Activated T-cell treated with anti-CD3 and anti-CD28 coated beads, Interleukin-2, amount 50 U/mL, for 72 hours (primary cell): ENCODE measurements at places on chromosomes 4 and X. TPM values are rescaled to one million over a fixed set of nuclear protein-coding genes. Genes with fewer than 3 reads are reported as not detected.

Gene PAGE2B
- 1.1 TPM for total RNA-seq

Gene CCNB3
- total RNA-seq = 0.50 TPM

Gene RAB41
- not detected for total RNA-seq

DNA sequence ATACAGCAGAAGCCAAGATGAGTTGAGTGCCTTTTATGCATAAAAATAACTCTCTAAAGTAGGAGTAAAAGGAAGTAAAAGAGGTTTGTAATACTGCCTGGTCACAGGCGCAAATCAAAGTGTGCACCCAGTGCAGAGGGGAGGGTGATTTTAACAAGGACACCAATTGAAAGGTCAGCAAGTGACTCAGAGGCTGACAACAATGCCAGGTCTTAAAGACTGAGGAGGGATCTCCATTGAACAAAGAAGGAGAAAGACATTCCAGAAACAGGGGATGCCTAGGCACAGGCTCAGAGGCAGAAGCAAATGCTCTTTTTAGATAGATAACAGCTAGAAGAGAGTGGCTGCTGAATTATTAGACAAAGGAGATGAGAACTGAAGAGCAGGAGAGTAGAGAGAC, 297.4 kb upstream of the VCX start:
- no peak for DNase-seq

Gene CABS1
- not detected for total RNA-seq

DNA sequence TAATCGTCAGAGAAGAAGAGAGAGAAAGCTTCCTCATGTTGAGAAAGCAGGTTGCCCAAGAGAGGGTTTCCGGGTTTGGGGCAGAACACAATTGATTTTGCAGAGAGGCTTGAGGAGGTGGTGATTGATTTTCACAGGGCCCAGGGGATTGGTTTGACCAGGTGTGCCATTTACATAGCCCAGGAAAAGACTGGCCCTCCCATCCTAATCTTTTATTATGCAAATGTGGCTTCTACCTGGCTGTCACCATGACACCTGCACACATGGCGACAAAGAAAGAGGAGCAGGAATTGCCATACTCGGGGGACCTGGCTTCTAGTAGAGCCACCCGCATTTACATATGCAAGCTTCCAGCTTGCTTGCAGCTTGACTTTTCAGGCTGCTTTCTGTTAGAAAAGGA, 405.3 kb downstream of the PPP4R3C start:
- no peak for DNase-seq

- DNase-seq = no peak
Measured at GRCh38 chr4:187016101-187016500, 292.4 kb upstream of the FAT1 start.

Gene TECRL
- total RNA-seq = not detected

DNA sequence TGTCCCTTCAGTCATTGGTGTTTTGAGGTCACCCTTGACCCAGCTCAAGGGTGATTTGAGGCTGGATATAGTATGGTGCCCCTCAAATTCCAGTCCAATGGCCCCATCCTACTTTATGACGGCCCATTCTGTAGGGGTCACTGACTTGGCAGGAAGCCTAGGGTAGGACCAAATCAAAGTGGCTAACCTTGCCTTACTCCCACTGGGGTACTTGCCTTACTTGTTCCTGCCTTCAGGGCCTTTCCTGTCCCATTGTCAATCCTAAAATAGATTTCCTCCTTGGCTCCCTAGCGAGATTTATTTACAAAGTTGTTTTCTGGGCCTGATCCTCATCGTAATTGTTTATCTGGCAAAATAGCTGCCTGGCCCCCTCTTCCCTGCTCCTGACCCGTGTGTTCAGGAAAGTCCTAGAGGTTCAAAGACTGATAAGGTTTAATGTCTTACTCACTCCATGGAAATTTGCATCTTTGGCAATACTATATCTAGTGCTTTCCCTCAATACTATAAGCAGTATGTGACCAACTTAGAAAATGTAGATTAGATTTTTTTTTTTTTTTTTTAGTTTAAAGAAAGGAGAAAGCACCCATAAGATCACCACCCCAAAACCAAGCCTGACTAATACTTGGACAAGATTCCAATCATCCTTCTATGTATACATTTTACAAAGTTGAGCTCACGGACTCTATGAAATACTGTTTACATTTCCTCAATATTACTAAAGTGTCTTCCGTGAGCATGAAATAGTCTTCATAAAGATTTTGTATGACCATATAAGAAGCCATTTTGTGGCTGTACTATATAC, 44.8 kb downstream of the MSN start:
- DNase-seq = no peak

Gene ASB9
- not detected for total RNA-seq

DNA sequence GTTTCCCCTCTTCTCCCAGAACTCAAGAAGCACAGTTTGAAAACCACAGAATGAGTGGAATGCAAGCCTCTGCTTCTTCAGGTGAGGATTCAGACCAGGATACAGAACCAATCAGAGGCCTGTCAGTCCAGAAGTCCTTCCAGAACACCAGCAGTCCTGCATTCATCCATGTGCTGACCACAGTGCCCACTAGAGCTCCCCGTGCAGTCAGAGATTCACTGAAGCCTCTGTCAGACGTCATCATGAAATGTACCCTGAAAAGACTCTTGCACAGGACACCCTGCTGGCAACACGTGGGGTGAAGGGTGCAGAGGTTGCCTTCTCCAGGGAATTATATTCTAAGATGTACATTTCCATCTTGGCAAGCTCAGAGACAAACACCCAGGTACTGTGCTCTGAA, 75.9 kb upstream of the LSM6 start:
- DNase-seq = no peak

Gene SATL1
- total RNA-seq = not detected

DNA sequence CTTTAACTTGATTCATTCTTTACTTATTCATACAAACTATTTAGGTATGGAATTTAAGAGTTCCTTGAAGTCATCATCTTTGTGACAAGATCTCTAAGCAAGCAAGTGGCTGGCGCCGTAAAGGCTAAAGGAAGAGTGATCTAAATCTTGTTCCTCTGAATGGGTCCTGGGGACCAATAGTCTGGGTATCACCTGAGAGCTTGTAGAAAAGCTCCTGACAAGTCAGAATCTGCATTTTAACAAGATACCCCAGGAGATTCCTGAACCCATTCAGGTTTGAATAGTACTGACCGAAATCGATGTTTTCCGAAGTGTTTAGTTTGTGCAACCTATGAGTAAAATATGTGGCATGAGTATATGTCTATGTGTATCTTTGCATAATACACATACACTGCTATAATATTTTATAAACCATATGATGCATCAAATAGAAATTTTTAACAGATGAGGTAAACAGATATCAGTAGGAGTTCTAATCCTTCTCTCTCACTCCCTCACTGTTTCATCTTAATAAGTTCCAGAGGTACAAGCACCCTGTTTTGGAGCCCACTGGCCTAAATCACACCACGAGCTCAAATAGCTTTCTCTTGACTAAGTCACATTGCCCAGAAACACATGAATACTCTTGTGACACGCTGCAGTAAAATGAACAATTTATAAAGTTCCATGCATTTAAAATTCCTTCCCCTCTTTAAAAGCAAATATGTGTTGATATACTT, 170.0 kb downstream of the RELL1 start:
- DNase-seq = no peak

- no peak for DNase-seq
Measured at GRCh38 chrX:13419276-13419675, 99.4 kb upstream of the ATXN3L start.

Gene FAM133A
- total RNA-seq = not detected

DNA sequence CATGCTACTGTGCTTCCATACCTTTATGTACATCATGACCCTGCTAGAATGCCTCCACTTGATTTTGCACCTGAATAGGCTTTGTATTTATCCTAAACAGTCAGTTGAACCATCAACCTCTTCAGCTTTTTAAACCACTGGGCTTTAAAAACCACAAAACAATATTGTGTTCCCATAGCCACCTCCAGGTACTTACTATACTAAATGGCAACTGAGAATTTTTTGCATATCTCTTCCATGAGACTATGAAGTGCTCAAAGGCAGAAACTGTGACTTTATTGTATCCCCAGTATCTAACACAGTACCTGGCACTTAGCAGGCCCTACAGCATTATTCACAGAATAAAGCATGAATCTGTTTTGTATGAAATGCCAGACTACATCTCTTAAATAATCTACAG, 39.7 kb downstream of the ANAPC10 start:
- no peak for DNase-seq

DNA sequence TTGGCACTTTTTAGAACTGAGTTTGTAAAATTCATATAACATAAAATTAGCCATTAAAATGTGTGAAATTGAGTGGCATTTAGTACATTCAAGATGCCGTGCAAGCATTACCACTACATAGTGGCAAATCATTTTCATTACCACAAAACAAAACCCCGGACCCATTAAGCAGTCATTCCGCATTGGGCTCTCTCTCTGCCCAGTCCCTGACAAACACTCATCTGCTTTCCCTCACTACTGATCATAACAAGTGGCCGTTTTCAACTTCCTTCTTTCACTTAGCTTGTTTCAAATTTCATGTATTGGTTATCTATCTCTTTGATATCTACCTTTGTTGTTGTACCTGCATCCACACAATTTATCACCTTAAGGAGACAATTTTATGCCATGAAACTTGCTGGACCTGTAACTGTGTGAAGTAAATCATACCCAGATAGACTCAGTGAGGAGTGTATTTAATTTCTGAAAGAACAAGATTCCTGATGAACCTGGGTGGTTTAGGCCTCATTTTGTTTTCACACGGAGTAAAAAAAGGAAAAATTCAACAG, 202.1 kb downstream of the OR13H1 start:
- no peak for DNase-seq

DNA sequence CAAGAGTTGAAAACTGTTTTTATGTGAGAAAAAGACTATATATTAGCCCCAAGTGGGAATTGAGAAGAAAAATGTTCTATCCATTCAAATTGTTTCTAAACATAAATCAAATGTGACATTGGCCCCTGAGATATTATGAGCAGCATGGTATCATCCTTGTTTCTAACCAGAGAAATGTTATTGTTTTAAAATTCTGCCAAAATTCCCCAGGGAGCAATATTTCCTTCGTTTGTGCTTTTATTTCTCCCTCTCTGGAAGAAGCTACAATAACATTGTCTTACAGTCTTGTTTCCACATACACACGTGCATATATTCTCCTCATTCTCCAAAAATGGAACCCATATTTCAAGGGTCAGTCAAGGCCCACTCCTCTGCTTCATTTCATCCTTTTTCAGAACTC, 46.7 kb downstream of the MAGEB17 start:
- DNase-seq = no peak

Gene IGFBP7
- not detected for total RNA-seq

DNA sequence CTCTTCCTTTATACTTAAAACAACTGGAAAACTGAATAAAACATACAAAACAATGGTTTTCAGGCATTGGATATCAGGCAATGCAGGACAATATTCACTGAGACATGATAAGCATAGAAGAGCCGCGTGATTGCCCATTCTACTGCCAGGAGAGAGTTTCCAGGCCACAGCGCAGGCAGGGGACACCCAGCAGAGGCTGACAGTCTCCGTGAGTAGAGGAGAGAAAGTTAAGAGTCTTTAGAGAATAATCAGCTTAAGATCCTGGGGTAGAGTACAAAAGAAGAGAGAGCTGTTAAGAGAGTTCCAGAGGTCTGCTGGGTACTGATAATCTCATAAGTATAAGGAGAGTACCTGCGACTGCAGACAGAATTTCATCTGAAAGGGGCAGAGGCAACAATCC, 18.4 kb upstream of the FRAS1 start:
- no peak for DNase-seq

Gene LUZP4
- total RNA-seq = not detected

DNA sequence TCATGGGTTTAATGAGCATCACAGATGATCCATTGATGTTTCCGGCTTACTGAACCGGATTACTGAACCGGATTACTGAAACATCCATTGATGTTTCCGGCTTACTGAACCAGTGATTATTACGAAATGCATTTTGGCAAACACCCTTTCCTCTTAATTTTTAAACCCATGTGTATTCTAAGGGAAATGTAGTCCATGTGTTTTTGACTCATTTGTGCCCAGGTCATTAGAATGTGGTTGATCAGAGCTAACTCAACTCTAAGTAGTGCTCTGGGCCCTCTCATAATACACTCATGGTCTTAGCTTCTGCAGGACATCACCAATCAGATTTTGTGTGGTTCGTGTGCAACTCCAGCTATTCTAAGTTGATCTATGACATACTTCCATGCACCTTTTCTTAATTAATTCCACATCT, 141.6 kb downstream of the SPATA18 start:
- no peak for DNase-seq

Gene SH3RF1
- 0.26 TPM for total RNA-seq

DNA sequence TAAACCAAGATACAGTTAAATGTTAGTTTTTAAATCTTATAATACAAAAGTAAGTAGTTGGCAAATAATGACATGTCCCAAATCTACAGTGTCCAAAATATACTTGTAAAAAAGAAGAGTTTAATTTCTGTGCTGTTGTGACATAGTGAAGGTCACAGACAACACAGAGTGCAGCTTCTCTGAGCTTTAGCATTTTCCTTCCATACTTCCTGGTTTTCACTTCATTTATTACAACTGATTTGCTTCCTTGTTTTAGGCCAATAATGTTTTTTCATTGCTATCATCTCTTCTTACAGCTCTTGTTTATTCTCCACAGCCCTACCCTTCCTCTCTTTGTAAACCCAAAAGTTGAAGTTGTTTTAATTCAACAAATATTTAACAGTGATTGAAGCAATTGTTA, 132.4 kb upstream of the TET2 start:
- DNase-seq = no peak

- no peak for DNase-seq
Measured at GRCh38 chr4:13705521-13706041, 78.1 kb upstream of the BOD1L1 start.

GRCh38 chrX:102517326-102517725, 787 bp upstream of the TMSB15A start:
- no peak for DNase-seq

Gene PCGF3
- 31.5 TPM for total RNA-seq

DNA sequence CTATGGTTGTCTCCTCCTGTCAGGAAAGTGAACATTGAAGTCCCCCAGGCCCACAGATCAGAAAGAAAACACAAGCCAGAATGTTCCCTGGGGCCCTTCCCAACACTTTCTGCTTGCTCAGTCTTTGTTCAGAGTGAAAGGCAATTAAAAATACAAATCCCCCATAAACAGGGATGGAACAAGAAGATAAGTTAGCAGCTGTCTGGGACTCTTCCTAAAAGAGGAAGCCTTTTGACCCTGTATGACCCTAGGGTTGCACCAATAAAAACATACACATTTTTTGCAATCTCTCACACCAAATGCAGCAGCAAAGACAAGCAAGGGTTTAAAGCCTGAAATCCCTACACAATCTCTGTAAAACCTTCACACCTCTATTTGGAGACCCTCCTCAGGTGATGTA, 22.6 kb downstream of the IRF2 start:
- DNase-seq = no peak

GRCh38 chr4:8383451-8384160, 56.9 kb downstream of the ACOX3 start:
- no peak for DNase-seq

Gene FRMPD4
- total RNA-seq = not detected

DNA sequence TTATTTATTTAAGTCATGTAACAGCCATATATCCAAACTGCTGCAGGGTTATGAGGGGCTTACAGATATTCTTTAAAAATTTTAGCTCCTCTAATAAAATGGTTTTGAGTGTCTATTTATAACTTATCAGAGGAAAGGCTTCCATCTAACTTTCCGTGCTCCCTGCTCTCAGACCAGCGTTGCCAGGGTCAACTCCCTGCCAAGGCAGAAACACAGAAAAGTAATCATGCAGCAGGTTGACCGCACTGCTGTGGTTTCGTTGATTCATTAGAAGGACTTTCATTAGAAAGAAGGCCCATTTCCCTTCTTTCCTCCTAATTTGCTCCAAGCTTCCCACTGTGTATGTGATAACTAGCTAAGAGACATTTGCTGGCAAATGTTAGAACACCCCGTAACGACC, 33.9 kb downstream of the BCLAF3 start:
- no peak for DNase-seq
